ENCODE measurements at places on chromosomes 11 and 22.

DNA sequence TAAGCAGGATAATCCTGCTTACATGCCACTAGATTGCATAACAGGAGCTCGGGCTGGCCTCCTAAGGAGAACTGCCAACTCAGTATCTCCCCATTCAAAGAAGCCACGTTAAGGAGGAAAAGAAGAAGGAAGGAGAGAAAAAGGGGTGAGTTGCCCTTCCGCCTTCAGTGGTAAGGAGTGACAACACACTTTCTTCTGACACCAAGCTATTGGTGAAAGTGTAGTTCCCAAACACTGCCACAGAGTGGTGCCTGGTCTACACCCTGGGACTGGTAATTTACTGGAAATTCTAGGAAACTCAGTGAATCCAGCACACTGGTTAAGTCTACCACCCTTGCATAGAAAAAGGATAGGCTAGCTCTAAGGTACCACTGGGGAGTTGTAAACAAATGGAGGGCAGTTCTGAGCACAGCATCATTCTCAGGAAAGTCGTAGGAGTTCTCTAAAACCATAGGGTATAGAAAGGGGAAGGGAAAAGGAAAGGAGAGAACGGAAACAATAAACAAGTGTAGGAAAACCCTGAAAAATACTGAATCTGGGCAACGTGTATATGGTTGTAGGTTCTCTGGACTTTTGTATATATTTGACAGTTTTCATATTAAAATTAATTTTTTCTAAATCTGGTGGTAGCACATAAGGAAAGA, 58.2 kb downstream of the RRAS2 start:
- peak; percentile 87 for DNase-seq

DNA sequence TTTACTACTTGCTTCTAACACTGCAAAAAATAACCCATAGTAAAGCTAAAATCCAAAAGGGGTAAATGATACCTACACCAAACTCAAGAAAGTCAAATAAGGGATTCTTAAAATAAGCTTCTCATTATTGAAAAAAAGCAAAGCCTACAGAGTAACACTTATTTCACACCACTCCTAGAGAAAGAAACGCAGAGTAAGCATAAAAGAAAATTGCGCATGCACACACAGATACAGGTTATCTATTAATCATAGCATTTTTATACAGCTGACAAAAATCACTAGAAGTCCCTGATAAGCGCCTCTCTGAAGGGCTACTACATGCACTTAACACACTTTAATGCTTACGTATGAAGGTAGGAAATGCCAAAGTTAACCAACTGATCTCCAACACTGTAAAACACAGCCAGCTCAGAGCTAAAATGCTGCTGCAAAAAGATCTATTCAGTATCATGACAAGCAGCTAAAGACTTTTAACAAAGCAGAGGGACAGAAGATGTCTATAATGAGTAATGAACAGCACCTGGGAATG, 14.0 kb downstream of the RBFOX2 start:
- DNase-seq = no peak

- no peak for DNase-seq
These were observed 680.3 kb downstream of the NTM start for GRCh38 chr11:132050577-132051165.

- no peak for DNase-seq
These were observed 943.7 kb downstream of the METTL15 start for GRCh38 chr11:29051935-29052334.

DNA sequence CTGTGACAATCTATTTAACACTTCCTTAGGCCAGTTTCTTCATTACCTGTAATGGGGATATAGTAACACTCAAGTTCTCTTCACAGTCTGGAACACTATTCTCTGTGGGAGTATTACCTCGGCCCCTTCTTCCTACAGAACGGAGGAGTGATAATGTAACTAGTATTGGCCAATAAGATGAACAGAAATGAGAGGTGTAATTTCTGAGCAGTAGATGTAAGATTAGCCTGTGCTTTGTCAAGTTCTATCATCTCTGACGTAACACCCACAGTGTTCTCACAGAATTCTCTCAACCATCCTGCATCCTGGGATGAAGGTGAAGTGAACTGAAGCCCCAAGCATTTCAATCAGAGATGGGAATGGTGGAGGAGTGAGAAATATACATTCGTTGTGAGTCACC, 65.2 kb upstream of the TOP3B start:
- no peak for DNase-seq

Measured in cerebellar cortex (tissue), 1 donor.